ENCODE measurements at places on chromosomes 5 and 9. TPM values are rescaled to one million over a fixed set of nuclear protein-coding genes. Genes with fewer than 3 reads are reported as not detected.
A peak's percentile ranks its signal among the peaks of the same experiment; 100 is the strongest.

GRCh38 chr5:6307304-6307703, 71.0 kb downstream of the MED10 start:
- DNase-seq = peak; percentile 25

GRCh38 chr5:76099286-76099702, 16.1 kb downstream of the SV2C start:
- DNase-seq = no peak

GRCh38 chr5:129460672-129460935, 506 bp downstream of the ADAMTS19 start:
- DNase-seq = no peak

CNOT6 gene
- polyA plus RNA-seq = 4.3 TPM

HDHD3 gene
- polyA plus RNA-seq = 80.6 TPM

- no peak for DNase-seq
Measured at GRCh38 chr5:14054111-14054854, 88.9 kb upstream of the TRIO start.

- no peak for DNase-seq
Measured at GRCh38 chr5:99133921-99134320, 205.1 kb upstream of the CHD1 start.

DNA sequence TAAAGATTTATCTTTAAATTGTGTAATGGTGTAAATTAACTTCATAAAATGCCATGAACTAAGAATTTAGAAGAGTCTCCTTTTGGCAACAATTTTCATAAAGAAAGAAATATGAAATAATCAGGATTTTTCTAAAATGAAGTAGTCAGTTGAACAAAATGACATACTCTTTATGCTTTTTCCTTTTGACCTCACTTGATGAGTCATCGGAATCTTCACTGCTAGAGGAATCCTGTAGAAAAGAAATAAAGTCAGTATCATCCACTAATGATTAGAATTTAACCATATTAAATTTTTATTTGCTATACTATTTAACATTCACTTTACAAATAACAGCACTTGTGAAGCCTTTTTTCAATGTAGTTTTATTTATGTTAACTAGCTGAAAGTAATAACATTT, 26.1 kb downstream of the CHD1 start:
- no peak for DNase-seq

DNA sequence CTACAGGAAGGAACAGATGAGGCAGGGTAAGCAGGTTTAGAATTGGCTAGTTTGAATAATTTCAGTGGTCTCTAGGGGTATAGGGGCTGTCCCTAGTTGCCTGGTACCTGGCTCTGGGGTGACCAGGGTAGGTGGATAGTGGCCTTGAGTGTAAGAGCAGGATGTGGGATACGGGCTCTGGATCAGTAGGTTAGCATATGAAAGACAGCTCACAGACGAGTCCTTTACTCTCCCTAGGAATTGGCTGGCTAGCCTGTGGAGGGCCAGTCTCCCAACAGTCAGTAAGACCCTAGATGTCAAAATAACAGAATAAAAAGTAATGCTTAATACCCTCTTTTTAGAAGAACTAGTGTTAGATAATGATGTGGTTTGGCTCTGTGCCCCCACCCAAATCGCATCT, 16.6 kb upstream of the C9orf152 start:
- no peak for DNase-seq

CBY3 gene
- not detected for polyA plus RNA-seq

GRCh38 chr9:127739614-127740330, 4.7 kb upstream of the TOR2A start:
- no peak for DNase-seq

- no peak for DNase-seq
Measured at GRCh38 chr5:34591723-34592122, 64.4 kb upstream of the RAI14 start.

ARRDC3 gene
- polyA plus RNA-seq = 7.3 TPM

GRCh38 chr5:139812836-139813805, 17.5 kb downstream of the PSD2 start:
- DNase-seq = peak; percentile 46

- no peak for DNase-seq
Measured at GRCh38 chr5:151674626-151675610, 11.8 kb downstream of the SPARC start.

GMCL2 gene
- not detected for polyA plus RNA-seq

DNA sequence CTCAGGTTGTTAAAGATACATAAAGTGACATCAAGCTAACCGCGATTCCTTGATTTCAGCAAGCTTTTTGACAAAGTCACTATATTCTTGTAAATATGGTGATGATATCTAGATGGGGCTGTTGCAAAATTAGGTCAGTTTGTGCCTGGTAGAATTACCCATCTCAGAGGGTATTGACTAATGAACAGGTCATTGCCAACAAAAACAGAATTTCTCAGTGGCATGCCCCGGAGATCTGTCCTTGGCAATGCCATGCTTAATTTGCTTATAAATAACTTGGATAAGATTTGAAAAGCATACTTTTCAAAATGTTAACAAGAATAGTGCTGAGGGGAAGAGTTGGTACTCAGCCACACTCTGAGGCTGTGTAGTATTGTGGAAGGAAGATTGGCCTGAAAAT, 783.3 kb upstream of the SEMA6A start:
- no peak for DNase-seq

GRCh38 chr9:113711251-113711650, 164.9 kb upstream of the ZNF618 start:
- no peak for DNase-seq

DNA sequence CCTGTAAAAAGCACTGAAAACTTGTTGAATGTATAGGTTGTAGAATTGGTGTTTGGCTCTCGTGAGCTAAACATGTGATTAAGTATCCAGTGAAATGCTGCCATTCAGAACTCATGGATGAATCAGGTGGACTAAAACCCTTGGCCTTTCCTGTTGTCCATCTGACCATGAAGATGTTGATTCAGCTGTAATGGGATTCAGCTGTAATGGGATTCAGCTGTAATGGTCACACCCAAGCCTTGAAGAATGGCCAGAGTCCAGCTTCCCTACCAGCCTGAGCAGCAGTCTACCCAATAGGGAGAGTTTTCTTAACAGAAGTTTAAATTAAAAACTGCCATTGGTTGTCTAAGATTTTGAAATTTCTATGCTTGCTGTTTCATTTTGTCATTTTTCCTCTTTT, 18.1 kb downstream of the MAMDC2 start:
- no peak for DNase-seq

DNA sequence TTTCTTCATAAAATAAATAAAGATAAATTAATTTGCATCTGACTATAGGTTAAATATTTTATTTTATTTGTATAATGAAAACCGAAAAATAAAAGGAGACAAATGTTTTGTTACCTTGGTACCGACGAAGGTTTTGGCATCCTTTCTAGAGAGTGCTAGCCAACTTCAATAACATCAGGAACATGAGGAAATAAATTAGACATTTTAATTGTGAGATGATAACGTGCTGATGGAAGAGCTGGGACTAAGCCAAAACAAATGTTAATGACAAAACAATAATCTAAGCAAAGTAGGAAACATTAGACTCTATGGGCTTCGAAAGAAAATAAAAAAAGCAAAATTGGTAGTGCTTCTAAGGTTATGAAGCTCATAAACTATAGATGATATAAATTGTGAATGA, 201.0 kb downstream of the IRX2 start:
- no peak for DNase-seq

- DNase-seq = no peak
Measured at GRCh38 chr9:92151691-92152393, 36.6 kb upstream of the SPTLC1 start.

IFNB1 gene
- not detected for polyA plus RNA-seq

RLN2 gene
- 0.27 TPM for polyA plus RNA-seq

- DNase-seq = peak; percentile 86
Measured at GRCh38 chr5:180784497-180785097, 18.0 kb downstream of the MGAT1 start.

GRCh38 chr9:27939186-27939585, 365.9 kb upstream of the C9orf72 start:
- DNase-seq = no peak

DNA sequence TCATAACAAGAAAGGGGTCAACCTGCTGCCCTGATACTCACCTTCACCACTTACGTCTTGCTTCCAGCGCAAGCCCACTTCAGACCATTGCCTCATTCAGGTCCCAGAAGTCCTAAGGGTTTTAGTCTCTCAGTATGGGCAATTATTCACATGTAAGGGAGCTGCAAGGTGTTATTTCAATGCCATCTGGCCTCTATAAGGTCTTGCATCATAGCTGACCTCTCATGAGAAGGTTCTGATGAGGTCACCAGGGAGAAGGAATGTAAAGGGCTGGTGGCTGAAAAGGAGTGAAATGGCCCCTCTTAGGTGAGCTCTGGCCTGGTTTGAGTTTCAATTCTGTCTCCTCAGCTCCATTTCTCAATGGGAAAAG, 1.5 kb upstream of the MARCHF3 start:
- DNase-seq = no peak

MYORG gene
- 2.3 TPM for polyA plus RNA-seq

RIMOC1 gene
- polyA plus RNA-seq = 2.4 TPM

- no peak for DNase-seq
Measured at GRCh38 chr5:124708086-124708485, 38.4 kb downstream of the ZNF608 start.

PPP3R2 gene
- polyA plus RNA-seq = not detected

GRCh38 chr5:2817031-2817603, 65.6 kb upstream of the IRX2 start:
- no peak for DNase-seq

- DNase-seq = no peak
Measured at GRCh38 chr5:103111468-103111867, 8.5 kb downstream of the GIN1 start.

- no peak for DNase-seq
Measured at GRCh38 chr5:160097991-160098390, 21.3 kb downstream of the PWWP2A start.

RXFP3 gene
- polyA plus RNA-seq = not detected

PCA3 gene
- 0.07 TPM for polyA plus RNA-seq

PKD2L2 gene
- not detected for polyA plus RNA-seq

- DNase-seq = peak; percentile 72
Measured at GRCh38 chr9:137226338-137227053, 806 bp upstream of the RNF224 start.

PAEP gene
- not detected for polyA plus RNA-seq

NDUFS6 gene
- polyA plus RNA-seq = 41.9 TPM

GARIN3 gene
- polyA plus RNA-seq = not detected

DNA sequence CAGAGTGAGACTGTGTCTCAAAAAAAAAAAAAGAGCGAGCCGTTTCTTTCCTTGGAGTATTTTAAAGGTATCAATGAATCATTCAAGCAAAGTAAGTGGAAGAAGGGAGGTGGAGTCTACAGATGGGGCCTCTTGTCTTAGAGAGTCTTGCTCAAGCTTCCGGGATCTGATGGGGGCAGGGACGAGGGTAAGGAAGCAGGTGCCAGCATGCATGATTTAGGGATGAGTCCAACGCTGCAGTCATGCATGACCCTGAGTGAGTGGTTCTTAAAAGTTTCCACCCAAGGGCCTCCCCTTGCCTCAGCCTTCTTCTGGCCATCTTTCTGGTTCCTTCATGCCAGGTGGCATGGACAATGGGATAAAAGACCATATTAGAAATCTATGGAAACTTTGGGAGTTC, 79.6 kb downstream of the MYO10 start:
- no peak for DNase-seq

DNA sequence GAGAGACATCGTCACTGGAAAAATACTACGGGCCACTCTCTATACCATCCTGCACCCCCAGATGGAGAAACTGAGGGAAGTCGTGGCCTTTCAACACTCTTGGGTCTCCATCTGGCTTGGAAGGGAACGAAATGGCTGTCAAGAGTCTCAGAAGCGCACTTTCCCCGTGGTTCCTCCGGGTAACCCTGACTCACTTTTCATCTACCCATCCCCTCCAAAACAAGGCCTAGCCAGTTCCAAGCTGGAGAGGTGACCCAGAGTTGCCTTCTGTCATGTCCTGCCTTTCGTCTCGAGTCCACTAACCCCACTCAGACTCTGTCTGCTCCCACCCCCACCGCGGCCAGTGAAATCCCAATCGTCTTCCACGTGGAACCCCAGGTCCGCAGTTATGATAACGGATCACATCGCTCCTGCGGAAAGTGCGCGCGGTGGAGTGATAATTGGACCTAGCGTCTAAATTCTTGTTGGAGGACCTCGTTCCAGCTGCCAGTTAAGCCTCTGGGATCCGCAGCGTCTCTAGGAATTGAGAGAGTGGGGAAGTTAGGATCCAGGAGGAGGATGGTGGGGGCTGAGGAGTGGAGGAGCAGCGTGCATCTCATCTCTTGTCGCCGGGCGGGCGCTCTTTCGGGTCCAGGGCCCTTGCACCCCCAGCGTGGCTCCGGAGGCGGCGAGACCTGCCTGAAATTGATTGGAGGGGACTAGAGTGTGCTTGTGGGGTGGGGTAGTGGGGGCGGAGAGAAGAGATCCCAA, 4.6 kb downstream of the CDKN2A start:
- DNase-seq = no peak

GRCh38 chr9:36126016-36126730, 10.4 kb upstream of the GLIPR2 start:
- DNase-seq = no peak

GRCh38 chr5:3384531-3384930, 211.1 kb upstream of the IRX1 start:
- DNase-seq = no peak

DNA sequence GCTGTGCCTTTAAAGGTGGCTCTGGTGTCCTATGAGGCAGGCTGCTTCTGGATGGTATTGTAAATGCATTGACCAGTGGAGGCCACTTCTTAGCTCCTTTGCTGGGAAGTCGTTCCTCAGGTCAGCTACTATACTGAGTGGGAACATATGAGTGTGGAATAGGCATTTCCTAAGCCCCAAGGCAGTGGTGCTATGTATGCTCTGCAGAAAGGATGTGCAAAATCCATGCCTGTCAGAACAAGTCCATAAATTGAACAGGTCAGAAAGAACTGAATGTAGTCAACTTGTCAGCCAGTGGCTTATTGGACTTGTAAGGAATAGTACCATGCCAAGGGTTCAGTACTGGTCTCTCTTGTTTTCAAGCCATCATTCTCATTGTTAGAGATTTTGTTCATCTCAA, 216.4 kb downstream of the CDH10 start:
- no peak for DNase-seq

GRCh38 chr9:106590759-106591505, 272.0 kb upstream of the ZNF462 start:
- no peak for DNase-seq

DNA sequence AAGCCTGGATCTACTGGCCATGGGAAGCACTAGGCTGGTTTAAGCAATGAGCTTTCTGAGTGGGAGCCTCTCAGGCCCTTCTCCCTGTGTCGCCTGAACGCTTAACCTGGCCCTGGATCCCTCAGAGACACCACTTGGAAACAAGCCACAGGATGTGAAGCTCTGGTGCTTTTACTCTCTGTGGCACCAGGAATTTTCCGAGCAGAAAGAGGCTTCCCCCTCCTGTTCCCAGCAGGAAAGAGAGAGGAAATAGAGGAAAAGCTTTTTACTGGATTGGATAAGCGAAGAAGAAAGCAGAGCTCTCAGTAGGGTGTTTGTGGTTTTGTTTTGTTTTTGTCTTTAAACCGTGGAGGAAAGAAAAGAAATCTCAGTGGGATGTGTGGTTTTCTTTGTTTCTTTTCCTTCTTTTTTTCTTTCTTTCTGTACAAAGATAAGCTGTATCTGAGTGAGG, 34.5 kb downstream of the COL15A1 start:
- no peak for DNase-seq

- DNase-seq = peak; percentile 62
Measured at GRCh38 chr9:136372561-136373299, 739 bp downstream of the CARD9 start.
